NCI-H1694 (cell line): ENCODE measurements at places on chromosomes 6 and 20.

- no peak for DNase-seq
Observed at GRCh38 chr6:22079783-22080182, 217.1 kb downstream of the PRL start.

DNA sequence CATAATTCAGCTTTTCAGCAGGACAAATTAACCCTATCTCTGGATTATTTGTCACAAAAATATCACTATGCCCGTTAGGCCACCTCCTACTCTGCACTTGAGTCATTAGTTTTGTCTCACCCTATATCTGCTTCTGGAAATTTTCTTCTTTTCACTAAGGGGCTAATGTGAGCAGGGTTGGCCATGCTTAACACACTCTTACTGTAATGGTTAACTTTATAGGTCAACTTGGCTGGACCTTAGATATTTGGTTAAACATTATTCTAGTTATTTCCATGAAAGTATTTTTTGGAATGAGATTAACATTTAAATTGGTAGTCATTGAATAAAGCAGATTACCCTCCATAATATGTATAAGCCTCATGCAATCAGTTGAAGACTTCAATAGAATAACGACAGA is 394.6 kb upstream of the PTCHD4 start:
- DNase-seq, result no peak

DNA sequence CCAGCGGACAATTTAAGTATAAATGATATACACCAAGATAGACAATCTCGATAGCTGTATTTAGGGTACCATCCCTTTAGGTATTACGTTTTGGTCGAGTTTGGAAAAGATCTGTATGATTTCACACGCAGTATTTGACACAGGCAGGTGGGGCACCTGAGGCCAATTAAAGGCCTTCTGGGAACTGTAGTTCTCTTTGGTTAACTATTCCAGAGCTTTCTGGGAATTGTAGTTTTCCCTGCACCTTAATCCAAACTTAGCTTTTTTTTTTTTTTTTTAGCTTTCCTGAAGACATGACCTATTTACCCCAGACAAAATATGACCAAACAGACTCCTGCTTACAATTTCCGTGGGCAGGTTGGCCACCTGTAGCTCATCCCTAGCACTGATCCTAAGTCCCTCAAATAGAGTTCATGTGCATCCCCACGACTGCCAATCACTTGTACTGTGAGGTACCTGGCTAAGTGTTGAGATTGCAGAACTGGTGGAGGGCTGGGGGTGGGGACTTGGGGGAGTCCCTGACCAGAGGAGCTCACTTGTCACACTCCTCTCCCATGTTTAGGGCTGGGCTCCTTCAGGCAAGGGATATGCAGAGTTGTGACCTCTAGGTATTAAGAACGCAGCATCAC is 999 bp upstream of the EHMT2 start:
- DNase-seq, result peak; percentile 11

DNA sequence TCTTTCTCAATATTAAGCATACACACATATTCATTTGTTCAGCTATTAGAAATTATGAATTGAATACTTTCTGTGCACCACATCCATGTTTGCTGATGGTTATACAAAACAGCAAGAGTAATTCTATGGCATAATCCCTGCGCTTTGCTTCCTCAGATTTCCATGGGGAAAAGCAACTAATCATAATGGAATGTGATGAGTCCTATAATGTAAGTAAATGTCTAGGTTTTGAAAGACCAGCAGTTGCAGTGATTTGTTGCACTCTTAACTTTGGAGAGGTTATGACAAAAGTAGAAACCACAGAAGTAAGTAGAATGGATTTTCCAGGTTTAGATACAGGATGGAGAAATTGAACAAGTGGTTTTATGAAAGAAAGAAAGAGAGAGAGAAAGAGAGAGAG is 652.1 kb downstream of the CBLN4 start:
- no peak for DNase-seq

DNA sequence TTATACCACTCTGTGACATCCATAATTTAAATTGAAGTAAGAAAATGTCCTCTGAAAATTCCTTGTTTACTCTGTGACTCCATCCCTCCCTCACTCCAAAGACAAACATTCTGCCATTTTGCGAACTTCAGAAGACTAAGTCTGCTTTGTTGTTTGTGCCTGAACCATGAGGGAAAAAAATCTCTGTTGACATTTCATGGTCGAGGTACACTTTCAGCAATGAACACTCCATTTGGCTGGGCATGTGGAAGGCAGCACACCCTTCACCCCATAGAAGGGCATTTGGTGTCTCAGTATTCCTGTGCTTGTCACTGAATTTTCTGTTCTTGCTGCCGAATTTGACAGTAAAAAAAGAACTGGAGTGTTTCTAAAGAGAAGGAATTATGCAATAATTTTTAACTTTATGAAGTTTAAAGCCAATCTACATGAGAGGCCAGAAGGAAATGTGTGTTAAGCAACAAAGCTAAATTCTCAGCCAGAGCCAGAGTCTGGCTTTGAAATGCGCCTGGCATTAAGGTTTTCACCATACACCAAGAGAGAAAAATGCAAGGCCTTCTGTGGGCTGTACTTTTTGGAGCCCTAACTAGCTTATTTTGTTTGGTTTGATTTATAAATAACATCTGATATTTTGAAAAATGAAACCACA is 4.7 kb upstream of the PBOV1 start:
- no peak for DNase-seq

DNA sequence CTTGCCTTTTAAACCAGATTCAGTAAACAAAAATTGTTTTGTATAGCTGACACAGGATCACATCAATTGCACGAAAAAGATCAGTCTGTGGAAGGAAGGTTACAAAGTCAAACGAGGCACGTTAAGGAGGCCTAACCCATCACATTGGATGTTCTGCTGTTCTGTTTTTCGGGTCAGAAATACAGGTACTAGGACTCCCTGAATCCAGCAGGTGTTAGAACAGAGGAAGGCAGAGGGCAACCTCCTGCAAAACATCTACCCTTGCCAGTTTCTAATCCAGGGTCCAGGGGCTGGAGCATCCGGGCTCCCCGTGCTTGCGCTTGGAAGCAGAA is 64.6 kb downstream of the PLG start:
- no peak for DNase-seq

DNA sequence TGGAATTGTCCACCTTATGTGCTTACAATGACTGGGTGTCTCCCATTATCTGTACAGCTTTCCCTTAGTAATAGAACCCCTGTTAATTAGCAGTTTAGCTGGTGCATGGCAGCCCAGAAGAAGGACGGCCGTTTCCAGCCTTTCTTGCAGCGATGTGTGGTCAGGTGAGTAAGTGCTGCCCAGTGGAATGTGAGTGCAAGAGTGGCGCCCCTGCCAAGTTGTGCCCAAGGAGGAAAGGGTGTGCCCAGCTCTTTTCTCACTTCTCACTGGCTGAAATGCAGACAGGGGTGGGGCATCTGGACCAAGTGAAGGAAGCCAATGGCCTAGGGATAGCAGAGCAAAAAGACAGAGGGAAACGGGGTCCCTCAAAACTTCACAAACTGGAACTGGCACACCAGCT is 296.8 kb downstream of the PREX1 start:
- DNase-seq, result no peak

DNA sequence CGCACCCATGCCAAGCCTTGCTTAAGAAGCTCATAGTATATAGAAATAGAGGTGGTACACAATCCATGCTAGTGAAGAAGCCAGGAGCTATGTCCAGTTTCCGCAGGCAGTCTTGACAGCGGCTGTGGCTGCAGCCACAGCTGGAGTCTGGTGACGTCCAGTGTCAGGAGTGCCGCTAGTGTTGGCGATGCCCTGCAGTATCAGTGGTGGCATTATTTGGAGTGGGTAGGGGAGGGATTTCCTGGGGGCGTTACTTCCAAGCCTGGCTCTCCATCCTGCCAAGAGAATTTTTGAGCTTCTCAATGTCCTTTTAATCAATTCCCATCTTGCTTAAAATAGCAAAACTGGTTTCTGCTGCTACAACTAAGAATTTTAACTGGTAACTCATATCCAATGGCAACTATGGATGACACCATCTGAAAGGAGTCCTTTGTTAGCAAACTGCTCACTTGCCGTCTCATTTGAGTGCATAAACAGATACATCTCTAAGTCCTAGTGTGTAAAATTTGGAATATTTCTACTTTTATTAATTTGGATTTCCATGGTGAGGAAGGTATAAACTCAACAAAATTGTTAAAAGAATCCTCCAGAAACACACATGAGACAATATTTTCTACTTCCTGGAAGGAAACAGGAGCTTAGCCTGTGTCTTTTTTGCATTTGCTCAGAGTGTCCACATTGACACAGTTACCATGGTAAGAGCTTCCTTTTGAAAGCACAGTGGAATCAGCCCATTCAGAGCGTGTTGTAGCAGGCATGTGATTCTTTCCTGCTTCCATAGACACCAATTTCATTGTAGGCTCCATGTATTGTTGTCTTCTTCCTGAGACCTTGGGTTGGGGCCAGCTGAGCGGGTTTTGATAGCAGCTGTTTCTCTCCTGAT is 44.6 kb upstream of the PXDC1 start:
- DNase-seq, result no peak

- no peak for DNase-seq
Observed at GRCh38 chr6:16333580-16333979, 95.2 kb downstream of the GMPR start.

GRCh38 chr6:14964556-14965270 is 281.2 kb upstream of the JARID2 start:
- peak; percentile 46 for DNase-seq

DNA sequence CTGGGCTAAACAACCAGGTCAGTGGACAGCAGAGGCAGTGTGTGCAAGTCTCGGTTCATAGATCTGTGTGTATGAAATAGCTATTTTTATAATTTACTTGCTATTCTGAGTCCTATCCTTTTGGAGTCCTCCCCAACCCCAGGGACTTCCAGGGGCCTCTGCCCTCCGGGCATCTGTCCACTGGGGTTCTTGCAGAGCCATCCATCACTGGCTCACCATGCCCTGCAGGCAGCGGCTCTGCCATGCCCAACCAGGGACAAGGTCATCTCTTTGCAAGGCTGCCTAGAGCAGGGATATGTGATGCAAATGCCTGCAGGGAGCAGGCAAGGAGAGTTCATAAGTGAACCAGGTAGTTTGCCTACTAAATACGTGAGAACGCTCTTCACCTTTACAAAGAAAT is 10.5 kb upstream of the BEND3 start:
- DNase-seq, result no peak
